C1 segment of cervical spinal cord (tissue), 14 donors: ENCODE measurements at places on chromosomes 3 and 15.

- no peak for DNase-seq
Measured at GRCh38 chr3:25508901-25509300, 80.8 kb downstream of the RARB start.

DNA sequence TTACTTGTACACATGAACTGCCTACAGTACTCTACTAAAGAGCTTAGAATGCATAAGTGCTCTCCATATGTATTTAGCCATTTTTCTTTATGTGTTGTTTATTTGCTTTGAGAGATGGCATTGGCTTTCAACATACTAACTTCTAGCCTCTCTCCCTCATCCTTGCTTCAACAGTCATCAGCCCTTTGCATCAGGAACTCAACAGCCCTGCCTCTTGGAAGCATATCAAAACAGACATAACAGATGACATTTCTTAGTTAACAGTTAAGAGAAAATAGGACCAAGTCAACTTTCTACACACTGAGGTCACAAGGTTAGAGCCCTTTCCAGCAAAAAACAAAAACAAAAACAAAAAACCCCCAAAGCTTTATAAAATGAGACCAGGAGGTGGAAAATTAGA, 145.6 kb downstream of the TCF12 start:
- DNase-seq: no peak

DNA sequence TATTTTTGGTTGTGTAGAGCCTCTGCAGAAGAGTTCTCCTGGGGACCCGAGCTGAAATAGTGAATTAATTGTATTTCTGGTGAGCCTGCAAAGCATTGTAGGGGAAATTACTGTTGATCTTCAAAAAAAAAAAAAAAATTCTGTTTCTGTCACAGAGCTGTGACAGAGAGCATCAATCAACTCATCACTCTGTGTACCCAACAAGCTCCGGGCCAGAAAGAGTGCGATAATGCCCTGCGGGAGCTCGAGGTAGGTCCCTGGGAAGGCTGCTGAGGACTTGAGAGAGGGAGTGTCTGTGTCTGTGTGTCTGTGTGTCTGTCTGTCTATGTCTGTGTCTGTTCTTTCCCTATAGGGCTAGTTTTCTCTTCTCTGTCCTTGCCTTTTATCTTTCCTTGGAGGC, 294.4 kb upstream of the TPM1 start:
- DNase-seq: no peak

- DNase-seq: no peak
Measured at GRCh38 chr3:161150001-161150525, 44.9 kb upstream of the B3GALNT1 start.

- no peak for DNase-seq
Measured at GRCh38 chr3:177563243-177563780, 366.0 kb upstream of the TBL1XR1 start.

DNA sequence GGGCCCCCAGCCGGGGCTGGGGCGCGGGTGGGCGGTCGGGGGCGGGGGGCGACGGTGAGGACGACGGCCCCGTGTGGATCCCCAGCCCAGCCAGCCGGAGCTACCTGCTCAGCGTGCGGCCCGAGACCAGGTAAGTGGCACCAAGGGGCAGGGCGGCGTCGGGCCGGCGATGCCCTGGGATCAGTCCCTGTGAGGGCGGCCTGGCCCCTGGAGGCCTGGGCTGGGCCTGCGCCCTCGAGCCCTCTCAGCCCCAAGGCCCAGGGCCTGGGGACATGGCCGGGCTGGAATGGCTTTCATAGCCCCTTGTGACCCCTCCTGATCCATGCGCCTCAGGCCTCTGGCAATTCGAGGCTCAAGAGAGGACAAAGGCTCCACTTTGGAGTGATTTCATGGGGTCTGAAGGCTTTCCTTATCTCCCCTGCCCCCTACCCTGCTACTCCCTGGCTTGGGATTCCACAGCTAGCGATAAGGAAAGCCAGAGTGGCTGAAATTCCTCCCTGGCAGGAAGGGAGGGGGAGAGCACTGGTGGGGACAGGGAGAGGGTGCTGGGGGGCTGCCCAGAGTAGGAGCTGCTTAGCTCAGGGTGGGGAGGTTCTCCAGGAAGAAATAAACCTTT, 418 bp downstream of the ALPK3 start:
- no peak for DNase-seq

DNA sequence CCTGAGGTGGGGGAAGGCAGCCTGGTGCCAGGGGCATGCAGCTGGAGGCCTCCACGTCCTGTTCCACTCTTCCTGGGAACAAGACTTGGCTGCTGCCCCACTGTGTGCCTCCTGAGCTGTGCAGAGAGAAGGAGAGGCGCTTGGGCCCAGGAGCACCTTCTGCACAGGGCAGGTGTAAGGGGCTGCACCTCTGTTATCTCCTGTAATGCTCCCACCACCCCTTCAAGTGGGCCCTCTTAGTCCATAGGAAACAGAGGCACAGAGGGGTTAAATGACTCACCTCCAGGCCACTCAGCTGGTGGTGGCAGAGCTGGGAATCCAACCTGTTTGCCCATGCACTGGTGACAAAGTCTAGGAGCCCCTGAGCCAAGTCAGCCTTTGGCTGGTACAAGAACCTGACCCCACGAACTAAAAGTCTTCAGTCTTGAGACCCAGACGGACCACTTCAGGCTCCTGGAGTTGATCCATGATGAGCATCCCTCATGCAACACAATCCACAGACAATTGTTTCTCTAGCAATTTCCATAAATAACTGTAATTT, 93.2 kb downstream of the IQSEC1 start:
- no peak for DNase-seq

GRCh38 chr3:175546115-175546514, 687.0 kb downstream of the NAALADL2 start:
- DNase-seq: no peak
